Cerebellar nuclear complex (tissue), 1 donor: ENCODE measurements at places on chromosomes 6 and 20.

DNA sequence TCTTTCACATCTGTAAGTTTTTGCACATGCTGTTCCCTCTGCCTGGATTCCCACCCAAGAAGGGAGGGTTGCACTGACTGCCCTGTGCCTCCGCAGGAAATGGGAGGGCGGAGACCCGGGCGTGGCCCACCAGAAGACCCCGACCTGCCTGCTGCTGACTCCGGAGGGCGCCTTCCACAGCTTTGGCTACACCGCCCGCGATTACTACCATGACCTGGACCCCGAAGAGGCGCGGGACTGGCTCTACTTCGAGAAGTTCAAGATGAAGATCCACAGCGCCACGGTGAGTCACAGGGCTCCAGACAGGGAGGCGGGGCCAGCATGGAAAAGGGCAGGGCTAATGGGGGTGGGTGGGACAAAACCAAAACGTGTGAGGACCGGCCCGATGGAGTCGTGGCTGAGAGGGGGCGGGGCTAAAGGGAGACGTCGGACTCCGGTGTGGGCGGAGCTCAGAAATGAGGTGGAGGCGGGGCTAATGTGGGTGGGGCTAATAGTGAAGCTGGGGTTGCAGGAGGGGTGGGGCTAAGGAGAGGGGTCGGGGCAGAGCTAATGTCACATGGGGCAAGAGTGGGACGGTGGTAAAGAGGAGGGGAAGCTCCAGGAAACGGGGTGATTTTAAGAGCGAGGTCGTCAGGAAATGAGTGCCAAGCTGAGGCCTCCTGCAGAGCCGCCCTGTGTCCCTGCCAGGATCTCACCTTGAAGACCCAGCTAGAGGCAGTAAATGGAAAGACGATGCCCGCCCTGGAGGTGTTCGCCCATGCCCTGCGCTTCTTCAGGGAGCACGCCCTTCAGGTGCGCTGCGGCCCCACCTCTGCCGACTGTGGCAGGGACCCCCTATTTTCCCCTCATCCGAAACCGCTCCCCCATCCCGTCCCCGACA is 12.6 kb downstream of the HSPA12B start:
- DNase-seq = no peak

DNA sequence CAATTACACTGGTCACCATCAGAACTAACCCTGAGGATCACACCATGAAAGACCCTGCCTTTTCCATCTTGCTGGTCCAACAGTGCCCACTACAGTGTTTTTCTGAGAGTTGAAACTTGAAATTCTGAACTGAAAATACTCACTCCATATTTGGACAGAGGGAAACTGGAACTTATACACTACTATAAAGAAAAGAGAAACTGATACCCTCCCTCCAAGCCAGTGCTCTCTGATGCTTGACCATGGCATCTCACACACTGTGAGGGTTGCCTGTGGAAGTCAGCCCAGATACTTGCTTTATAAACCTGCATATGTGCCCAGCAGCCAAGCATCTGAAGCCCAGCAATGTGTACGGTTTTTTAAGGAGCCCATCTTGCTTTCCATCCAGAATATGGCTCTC is 108.7 kb downstream of the FOXA2 start:
- no peak for DNase-seq

- DNase-seq = no peak
Observed at GRCh38 chr6:163974322-163974721, 559.8 kb downstream of the QKI start.

DNA sequence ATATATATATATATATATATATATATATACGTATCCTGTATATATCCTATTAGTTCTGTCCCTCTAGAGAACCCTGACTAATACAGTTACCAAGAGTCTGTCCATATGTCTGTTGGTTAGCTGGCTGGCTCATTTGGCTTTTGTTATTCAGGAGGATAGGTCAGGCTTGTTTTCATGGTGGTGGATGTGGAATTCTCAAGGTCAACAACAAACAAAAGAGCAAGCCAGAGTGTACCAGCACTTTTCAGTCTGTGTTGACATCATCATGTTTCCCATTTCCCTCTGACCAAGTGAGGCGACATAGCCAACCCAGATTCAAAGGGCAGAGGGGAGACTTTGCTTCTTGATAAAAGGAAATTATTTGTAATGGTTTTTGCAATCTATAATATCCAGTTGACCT is 88.5 kb upstream of the PTCHD4 start:
- no peak for DNase-seq

- DNase-seq = no peak
Observed at GRCh38 chr20:5808901-5809300, 58.7 kb downstream of the SHLD1 start.

GRCh38 chr6:156880913-156881312 is 103.7 kb downstream of the ARID1B start:
- no peak for DNase-seq

DNA sequence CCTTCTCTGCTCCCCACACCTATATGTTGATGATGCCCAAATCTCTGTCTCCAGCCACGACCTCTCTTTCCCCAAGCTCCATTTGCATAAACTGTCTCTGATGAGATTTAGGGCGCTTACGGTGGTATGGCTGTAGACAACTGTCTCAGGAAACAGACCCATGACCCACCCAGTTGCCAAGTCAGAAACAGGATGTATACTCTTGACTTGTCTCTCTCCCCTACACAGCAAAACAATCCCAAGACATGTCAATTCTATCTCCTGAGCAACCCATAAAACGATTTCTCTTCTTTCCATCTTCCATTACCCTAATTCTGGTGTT is 13.9 kb downstream of the GNL1 start:
- no peak for DNase-seq

- DNase-seq = no peak
Observed at GRCh38 chr20:25247518-25247955, 348 bp upstream of the PYGB start.

GRCh38 chr20:46174469-46175126 is 56.5 kb downstream of the CD40 start:
- no peak for DNase-seq

DNA sequence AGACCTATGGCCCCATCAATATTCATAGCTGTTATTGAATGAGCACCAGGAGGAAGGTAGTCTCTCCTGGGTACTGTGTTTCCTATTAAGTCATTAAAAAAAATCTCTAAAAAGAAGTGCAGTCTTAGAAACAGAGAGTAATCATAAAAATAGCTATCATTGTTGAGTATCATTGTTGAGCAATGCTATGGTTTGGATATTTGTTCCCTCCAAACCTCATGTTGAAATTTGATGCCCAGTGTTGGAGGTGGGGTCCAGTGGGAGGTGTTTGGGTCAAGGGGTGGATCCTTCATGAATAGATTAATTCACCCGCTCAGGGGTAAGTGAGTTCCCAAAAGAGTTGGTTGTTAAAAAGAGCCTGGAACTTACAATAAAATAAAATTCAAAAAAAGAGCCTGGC is 88.1 kb upstream of the IYD start:
- no peak for DNase-seq

DNA sequence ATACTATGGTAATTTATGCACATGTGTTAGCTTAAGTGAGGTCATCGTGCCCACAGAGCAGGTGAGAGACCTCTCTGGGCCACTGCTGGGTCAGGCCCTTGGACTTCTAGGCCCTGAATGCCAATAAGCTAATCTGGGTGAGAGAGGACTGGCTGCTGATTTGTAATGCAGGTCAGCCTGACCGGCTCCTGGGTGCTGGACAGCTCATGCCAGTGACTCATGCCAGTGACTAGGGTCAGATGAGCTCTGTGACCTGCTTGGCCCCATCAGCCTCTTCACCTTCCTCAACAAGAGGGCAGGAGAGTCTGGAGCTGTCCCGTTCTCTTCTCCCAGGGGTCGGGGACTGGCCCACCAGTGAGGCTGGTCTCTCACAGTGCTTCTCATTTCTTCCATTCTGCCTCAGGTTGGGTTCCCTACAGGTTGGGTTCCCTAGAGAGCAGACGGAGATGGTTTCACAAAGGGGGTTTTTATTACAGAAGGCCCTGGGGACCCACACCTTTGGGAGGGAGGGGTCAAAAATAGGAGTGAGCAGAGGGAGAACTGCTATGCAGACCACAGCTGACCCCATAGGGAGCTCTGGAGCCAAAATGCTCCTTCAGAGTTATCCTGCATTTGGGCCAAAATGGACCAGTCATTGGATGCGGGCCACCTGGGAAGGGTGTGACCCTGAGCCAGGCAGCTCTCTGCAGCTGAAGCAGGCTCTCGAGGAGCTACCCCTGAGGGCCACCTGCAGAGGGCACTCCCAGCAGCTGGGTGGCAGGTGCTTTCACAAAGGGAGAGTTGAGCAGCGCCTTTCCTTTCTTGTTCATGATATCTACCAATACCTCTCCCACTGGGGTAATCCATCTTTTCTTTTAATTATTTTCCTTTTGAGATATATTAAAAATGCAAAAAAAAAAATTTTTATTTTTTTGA is 2.2 kb upstream of the OXT start:
- no peak for DNase-seq

DNA sequence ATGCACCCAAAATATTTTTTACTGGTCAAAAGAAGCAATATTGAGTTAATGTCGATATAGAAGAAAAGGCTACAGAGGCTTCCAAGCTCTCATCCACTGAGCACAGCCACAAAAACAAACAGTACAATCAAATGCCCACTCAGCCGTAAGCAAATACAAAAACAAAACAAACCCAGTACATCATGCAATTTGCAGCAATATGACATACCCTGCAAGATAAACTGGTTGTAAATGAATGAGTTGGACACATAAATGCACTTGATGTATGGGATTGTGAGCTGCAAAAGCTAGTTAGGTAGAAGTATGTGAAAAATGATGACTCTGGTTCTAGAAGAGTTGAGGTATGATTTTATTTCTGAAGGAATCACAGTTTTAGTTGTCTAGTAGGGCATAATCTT is 83.9 kb downstream of the SESN1 start:
- DNase-seq = no peak

GRCh38 chr20:40676491-40677269 is 12.4 kb downstream of the MAFB start:
- DNase-seq = no peak

GRCh38 chr6:1624851-1625781 is 15.4 kb downstream of the FOXC1 start:
- no peak for DNase-seq

DNA sequence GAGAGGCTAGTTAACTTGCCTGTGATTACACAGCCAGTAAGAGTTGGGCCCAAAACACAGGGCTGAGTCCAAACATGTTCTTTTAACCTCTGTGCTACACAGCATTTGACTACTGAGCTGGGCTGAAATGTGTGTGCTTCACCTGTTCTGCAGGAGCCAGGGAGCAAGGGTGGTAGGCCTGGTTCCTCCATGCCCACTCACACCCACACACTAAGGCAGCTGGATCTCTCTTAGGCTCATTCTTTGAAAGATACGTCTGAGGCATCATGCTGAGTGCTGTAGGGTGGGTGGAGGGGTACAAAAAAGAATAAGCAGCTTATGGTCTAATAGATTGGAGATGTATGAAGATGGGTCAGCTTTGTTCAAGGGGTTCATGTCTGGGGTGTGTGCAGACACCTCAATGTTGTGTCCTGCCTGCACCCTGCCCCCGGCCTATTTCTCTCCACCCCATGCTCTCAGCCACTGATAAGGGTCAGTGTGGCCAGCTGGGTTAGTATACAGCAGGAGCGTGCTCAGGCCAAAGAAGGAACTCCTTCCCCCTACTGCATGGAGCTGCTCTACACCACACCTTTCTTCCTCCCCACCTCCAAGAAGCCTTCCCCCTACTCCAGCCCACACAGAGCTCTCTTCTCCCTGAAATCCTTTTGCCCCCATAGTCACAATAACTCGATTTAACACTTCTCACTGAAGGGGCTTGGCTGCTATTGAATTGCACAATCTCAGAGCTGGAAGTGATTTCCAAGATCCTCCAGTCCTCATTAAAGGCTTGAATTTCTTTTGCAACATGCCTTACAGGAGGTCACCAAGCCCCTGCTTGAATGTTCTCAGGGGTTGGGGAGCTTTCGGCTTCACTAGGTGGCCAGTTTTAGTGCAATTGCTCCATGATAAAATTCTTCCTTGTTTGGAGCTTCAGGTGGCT is 3.4 kb downstream of the PPP2R5D start:
- no peak for DNase-seq

DNA sequence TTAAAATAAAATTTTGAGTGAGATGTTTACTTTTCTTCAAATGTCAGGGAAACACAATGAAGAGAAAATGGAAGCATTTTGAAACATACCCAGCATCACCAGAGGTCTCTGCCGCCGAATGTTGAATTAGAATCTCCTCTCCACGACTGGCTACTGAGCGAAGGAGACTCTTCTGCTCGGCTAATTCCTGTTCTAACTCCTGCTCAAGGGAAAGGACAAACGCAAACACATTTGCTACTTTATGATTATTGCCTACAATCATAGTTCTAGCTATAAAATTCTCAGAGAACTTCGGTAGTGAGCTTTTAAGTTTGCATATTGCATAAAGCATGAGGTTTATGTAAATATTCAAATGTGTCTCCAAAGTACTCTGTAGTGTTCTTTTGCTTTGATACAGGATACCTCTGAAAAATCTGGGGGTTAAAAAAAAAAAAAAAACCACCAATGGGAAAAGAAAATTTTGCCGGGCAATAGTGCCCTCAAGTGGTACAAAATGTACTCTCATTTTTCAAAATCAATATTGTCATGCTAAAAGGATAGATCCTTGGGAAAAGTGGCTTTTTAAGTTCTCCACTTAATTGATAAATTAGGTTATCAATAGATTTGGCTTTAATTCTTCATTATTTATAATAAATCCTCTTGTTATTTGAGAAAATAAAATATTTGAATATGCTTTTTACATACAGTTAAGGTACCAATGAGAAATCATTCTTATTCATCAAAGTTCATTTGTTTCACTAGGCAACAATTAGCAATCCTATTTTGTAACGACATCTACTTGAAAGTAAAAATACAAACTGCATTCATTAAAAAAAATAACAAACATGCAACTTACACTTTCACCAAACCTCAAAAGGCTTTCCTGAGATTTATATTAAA is 369.0 kb downstream of the SYNE1 start:
- DNase-seq = no peak

GRCh38 chr20:47792021-47792618 is 6.8 kb upstream of the SULF2 start:
- DNase-seq = no peak

GRCh38 chr20:21583486-21584168 is 69.8 kb upstream of the NKX2-2 start:
- DNase-seq = no peak

- DNase-seq = no peak
Observed at GRCh38 chr6:46412662-46413061, 78.6 kb downstream of the RCAN2 start.
